Daoy (cell line): ENCODE measurements at places on chromosomes 5 and 9.
A peak's percentile ranks its signal among the peaks of the same experiment; 100 is the strongest.

- DNase-seq, result no peak
These were observed 462.9 kb downstream of the BNC2 start for GRCh38 chr9:16407617-16408016.

DNA sequence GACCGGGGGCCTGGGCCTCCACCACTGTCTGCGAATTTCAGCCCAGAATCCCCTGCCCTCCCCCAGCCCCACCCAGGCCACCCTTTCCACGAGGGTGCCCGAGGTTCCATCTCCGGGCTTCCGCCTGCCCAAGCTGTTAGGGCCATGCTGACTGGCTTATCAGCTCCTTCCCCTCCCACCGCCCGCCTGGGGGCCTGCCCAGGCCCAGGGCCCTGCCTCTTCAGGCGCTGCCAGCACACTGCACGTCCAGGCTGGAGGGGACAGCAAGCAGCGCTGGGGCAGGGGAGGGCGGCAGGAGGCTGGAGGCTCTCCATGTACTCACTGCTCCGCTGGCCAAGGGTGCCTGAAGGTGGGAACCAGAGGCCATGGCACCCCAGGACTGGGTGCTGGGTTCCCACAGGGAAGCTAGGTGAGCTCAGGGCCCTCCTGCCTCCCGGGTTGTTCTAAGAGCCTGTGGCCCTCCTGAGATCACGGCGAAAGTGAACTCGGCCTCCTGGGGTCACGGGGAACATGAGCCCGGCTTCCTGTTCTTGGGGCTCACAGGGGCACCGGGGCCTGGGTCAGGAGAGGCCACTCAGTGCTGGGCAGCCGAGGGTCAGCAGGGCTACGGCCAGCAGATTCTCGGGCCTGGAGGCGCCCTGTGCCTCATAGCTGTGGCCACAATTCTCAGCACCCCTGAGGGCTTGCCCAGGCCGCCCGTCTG lies 57.7 kb upstream of the EGFL7 start:
- no peak for DNase-seq

GRCh38 chr5:100424017-100424416 lies 111.2 kb upstream of the FAM174A start:
- DNase-seq, result no peak

DNA sequence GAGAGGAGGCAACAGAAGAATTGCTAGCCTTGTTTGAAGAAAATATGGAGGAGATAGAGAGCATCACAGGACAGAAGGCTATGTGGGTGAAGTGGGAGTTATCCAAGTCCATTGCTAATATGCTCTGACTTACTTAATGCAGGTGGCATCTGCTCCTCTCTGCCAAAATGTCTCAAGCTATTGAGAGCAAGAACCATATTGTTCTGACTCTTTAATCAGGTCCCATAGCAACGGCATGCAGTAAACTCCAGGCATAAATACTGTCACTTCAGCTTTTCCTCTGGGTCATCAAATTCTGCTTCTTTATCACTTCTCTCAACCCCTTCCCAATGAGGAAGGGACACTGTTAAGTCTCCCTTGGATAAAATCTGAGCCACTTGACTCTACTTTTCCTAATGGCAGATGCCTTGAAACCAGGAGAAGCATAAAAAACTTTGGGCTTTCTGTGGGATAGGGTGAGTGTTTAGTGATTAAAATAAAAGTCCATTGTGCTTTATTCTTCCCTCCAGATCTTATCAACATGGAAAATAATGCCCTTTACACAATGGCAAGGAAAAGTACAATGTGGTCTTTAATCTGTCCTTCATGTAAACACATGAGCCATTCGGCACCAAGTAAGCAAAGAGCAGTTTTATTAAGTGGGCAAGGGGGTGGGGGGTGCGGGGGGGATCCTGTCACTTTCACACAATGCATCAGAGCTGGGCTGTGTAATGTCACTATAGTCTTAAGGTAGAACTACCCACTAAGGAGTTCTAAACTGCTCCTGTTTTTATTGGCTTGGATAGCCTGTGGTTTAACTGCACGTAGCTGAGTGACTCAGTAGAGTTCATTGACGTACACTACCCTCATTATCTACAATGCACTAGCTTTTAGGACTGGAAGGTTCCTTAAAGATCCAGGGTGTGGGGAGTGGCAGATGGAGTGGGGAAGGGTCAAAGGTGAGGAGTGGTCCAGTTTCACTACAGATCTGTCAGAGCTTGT lies 71.0 kb upstream of the TARS1 start:
- DNase-seq, result peak; percentile 37

- DNase-seq, result no peak
These were observed 578.4 kb downstream of the SLCO4C1 start for GRCh38 chr5:101717721-101718120.

GRCh38 chr5:85375525-85375924 lies 990.8 kb upstream of the EDIL3 start:
- DNase-seq, result no peak
